ENCODE measurements at places on chromosomes 6 and 20.

DNA sequence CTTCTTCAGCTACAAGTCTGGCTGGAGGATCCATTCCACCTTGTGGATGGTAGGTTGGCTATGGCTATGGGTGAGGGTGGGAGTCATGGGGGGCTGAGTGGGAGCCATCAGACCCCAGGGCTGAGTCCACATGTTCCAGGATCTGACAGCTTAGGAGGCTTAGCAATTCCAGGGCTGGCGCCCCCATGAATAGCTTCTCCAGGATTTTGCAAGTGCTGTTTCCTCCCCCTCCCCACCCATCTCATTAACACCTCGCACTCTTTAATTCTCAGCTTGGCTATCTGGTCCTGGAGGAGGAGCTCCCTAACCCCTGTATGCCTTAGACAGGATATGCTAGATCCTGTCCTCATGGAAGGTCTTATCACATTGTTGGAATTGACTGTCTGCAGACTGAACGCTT, 39.0 kb upstream of the ANGPT4 start:
- no peak for DNase-seq

DNA sequence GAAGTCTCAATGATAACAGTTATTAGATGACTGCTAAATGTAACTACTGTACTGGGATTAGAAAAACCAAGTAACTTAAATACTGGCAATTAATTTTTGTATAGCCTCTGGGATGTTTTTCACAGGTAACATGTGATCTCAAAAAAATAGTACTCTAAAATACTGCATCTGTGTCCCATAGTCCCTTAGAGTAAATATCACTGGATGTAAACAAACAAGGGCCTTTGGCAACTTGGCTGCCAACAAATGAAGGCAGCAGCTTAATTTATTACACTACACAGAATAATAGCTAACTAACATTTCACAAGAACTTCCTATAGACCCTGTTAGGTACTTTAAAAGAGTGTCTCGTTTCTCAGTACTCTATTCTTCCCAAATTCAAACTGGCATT, 14.0 kb downstream of the ARHGAP18 start:
- DNase-seq: no peak

GRCh38 chr20:43749734-43750294, 23.0 kb upstream of the GTSF1L start:
- peak; percentile 78 for DNase-seq

- DNase-seq: no peak
These were observed 1.3 kb upstream of the CNR1 start for GRCh38 chr6:88167352-88167937.

GRCh38 chr6:43434001-43434840, 6.9 kb downstream of the ABCC10 start:
- DNase-seq: no peak

DNA sequence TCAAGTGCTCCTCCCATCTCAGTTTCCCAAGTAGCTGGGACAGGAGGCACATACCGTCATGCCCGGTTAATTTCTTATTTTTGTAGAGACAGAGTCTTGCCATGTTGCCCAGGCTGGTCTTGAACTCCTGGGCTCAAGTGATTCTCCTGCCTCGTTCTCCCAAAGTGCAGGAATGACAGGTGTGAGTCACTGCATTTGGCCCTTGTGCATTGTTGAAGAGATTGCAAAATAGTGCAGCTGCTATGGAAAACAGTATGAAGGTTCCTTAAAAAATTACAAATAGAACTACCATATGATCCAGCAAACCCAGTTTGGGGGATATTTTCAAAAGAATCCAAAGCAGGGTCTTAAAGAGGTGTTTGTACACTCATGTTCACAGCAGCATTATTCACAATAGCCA, 69.1 kb downstream of the GJA10 start:
- DNase-seq: no peak

Data from stimulated activated CD8-positive, alpha-beta memory T cell treated with anti-CD3 and anti-CD28 coated beads, Interleukin-4, amount 100 ng/mL, for 1 hour (primary cell).